ENCODE measurements at places on chromosomes 12 and 14.

- DNase-seq, result no peak
Measured at GRCh38 chr12:118164798-118165486, 29.0 kb downstream of the PEBP1 start.

GRCh38 chr12:68450947-68451260, 118.7 kb upstream of the MDM1 start:
- DNase-seq, result no peak

DNA sequence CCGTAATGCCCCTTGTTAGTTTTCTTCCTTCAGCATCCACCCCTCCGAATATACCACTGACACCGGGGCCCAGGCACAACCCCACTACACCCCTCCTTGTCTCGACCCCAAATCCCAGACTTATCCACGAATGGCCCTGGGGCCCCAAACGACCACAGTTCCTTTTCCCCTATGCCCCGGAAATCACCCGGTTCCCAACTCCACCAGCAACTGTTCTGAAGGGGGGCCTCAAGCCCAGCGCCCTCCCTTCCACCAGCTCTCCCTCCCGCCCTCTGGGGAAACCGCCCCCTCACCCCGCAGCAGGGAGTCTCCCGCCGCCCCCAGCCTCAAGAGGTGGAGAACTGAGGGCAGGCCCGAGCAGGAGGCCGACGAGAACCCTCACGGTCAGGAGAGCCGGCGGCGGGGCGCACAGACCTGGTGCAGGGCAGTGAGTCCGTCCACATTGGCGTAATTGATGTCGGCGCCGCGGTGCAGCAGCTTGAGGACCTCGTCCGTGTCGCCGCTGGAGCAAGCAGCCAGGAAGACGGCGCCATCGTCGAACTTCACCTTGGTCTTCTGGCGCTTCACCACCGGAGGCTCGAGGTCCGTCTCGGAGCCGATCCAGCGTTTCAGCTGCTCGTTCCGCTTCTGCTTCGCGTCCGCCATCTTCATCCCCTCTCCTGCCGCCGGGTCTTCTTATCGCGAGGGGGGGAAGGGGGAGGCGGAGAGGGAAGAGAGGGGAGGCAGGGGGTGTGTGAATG, 446 bp downstream of the PPP1R12A start:
- DNase-seq, result no peak

DNA sequence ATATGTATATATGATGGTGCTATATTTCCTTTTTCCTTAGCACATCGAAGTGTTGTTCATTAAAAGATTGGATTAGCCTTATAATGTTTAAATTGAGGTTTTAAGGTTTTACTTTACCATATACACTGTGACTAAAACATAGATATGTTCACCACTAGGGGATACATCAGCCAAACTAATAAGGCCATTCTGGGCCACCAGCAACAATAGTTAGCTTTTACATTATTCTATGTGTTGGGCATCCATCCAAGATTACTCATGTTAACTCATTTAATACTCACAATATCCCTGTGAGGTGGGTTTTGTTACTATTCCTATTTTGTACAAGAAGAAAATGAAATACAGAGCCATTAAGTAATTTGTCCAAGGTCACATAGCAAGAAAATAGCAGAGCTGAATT, 202.6 kb upstream of the AVPR1A start:
- DNase-seq, result no peak

GRCh38 chr12:1763153-1763552, 57.2 kb upstream of the LRTM2 start:
- DNase-seq, result no peak

DNA sequence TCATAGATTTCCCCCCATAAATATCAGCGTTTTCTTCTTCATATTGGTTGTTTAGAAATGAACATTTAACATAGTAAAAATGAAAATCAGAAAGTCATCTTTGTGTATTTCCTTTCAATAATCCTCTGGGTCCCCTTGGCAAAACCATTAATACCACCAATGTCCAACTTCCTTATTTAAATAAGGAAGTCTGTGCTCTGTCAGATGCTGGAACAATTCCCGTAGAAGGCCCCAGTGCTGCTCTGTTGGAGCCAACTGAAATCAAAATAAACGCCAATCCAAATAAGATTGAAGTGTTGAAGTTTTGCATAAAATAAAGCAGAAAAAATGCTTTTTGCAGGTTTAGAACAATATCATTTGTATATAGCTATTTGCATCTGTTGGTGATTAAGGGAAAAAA, 93.1 kb downstream of the PPM1H start:
- no peak for DNase-seq

DNA sequence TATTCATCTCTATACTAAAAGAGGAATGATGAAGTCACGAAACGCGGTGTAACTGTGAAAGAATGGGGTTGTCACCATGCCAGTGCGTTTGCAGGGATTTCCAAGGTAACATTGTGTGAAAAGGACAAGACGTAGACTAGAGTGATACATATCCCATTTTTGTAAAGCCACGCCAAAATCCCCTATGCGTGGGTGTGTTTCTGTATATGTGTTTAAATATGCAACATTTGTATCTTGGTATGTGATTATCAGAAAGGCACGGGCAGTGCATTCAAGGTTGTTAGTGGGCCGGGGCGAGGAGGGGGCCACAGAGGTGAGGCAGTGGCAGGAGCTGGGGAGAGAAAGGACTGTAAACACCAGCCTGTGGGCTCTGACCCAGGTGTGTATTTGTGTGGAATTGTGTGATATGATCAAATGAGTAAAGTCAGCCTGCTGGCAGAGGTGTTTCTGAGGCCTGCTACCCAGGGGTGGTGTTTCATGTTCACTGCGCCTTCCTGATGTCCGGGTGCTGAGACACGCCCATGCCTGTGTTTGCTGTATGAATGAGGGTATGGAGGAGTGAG, 137.8 kb downstream of the ADGRD1 start:
- DNase-seq, result no peak

DNA sequence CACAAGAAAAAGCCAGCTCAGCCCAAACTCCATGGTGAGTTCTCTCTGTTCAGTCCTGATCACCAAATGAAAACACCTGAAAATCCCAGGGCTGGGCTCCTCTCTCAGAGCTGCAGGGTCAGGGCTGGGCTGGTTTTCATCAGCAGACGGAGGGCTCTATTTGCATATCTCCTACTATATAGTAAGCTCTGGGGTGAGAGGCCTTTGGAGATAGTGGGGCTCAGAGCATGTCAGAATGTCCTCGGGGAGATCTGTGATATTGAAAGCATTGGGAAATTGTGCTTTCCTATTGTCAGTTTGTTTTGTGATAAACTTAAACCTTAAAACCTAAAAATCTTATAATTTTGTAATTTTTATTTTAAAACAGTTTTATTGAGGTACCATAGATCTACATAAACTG, 742.6 kb downstream of the TMEM121 start:
- no peak for DNase-seq

DNA sequence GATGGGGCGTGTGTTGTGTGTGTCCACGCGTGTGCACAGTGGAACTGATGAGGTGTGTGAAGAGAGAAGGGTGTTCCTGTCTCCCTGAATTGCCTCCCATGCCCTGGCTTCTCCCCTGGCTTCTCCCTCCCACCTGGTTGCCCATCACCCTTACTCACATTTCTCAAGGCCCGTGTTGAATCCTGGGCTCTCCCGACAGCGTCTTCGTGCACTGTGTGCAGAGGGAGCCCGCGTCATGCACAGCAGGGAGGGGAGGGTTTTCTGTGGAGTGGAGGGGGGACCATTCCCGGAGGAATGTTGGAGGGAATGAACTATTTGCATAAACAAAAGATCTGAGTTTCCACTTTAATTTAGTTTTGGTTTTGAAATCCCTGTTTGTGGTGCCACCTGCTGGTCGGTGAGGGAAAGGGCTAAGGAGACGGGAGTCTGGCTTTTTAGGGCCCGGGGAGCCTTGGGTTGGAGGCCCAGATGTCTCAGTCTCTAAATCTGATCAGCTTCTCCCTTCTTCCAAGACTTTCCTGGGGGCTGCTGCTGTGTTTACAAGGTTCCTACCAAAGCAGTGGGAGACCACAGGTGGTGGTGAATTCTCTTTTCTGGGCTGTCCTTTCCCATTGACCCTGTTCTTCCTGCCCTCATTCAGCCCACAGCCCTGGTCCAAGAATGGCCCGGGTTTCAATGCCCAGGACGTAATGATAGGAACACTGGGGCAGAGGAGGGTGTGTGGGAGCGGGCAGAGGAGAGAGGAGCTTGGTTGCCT, at the start of gene C1R:
C1R (minus strand) TSS at position 217 of the 757 bp plus-strand sequence; CDS start at position 160, 57 bp downstream.
- peak; percentile 24 for DNase-seq

GRCh38 chr14:92563359-92563758, 49.8 kb downstream of the RIN3 start:
- no peak for DNase-seq

- no peak for DNase-seq
Measured at GRCh38 chr12:113252494-113252893, 31.2 kb downstream of the TPCN1 start.

DNA sequence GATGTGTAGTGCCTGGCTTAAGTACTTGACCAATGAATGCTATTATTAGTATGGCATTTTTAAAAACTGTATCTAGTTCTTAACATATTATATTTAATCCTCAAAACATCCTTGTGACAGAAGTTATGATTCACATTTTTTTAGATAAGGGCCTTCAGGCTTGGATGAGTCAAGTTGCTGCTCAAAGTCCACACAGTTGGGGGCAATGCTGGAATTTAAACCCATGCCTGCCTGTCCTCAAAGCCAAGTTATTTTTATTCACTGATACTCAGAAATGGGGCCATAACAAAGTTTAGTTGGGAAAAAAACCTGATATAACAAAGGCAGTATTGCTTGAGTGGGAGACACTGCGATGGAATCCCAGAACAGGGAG, 50.6 kb downstream of the RFX4 start:
- no peak for DNase-seq

- DNase-seq, result no peak
Measured at GRCh38 chr12:57262126-57262822, 11.3 kb upstream of the STAC3 start.

DNA sequence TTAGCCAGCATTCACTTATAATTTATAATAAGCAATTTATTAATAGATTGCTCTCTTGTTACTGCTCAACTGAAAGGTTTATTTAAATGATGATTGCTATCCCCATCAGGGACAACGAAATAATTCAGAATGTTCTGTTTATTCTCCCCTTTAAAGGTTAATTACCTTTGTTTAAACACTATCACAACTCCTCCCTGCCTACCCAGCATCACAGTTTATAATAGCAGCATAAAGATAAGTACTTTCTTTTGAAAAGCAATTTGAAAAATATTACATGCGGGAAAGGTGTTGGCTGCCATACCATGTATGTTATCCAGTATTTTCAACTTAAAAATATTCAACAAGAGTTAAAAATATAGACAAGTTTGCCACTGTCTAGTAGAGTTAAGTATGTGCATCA, 30.6 kb downstream of the SCAF11 start:
- no peak for DNase-seq

GRCh38 chr14:74834692-74835392, 41.1 kb downstream of the PROX2 start:
- no peak for DNase-seq

DNA sequence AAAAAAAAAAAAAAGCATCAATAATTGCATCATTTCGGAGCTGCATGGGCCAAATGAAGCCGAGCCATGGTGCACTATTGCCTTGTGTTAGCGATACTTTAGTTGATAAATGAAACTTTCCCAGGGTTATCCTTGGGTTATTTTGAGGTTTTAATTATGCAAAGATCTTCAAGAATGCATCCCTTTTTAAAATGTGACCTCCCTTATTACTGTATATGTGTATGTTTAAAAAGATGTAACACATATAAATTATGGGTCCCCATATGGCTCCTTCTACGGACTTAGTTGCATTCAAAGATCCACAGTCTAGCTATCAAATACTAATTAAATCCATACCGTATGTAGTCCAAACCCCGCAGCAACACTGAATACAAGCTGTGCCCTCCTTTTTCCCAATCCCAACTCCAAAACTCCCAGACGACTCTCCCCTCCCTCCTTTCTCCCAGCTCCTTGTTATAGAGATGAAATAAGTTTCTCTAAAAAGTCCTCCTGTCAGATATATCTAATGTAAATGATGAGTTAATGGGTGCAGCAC, 129.3 kb upstream of the MAP1LC3B2 start:
- DNase-seq, result no peak

DNA sequence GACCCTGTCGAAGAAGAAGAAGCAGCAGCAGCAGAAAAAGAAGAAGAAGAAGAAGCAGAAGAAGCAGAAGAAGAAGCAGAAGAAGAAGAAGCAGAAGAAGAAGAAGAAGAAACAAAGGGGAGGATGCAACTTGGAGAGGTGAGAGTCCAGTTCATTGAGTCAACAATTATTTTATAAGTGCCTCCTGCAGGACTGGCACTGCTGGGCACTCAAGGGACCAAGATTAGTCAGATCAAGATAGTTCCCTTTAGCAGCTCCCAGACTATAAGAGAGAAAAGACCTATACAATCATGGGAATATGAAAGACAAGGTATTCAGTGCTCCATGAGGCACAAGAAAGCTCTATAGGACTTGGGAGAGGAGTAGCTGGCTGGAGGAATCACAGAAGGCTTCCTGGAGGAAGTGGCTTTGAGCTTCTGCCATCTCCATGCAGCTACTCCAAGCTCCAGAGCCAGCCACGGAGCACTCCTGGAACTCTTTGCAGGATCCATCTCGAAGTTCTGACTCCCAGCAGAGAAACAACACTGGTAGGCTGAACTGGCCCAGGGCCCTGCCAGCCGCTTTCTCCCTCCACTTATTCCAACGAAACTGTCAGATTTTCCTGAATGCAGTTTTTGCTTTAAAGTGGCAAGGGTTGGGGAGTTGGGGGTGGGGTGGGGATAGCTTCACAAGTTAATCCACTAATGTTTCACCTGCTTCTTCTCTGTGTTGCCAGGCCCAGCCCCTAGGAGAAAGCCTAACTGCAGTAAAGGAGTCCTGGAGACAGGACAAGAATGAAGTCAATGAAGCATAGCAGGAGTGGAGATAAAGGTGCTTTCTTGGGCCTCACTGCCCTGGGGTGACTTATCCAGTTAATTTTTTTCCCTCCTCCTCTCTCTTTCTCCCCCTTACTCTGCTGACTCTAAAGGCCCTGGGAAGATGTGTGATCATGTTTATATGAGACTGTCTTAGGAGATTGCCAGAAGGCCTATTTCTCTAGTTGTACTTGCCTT, 140.1 kb upstream of the PARP11 start:
- no peak for DNase-seq

- DNase-seq, result no peak
Measured at GRCh38 chr12:122951979-122952892, 14.0 kb downstream of the ABCB9 start.

GRCh38 chr14:69313176-69313575, 53.2 kb downstream of the GALNT16 start:
- DNase-seq, result no peak

GRCh38 chr14:67683842-67684241, 9.4 kb upstream of the VTI1B start:
- no peak for DNase-seq

DNA sequence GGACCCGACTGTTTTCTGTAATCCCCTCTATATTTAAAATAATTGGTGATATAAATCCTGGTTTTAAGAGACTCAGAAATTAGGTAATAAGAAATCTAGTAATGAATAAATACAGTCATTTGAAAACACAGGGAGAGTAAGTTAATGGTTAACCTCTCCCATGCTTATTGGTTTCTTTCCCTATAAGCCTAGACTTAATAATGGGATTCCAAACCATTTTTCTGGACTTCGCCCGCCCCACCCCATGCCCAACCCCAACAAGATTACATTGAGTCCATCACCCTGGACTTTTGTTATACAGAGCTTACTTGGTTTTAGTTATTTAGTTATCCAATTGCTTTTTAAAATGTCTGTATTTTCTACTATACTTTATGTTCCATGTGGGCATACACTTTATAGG, 98.7 kb downstream of the WIF1 start:
- no peak for DNase-seq

- no peak for DNase-seq
Measured at GRCh38 chr12:125143491-125143890, 78.3 kb downstream of the AACS start.

- no peak for DNase-seq
Measured at GRCh38 chr12:128801879-128802391, 21.8 kb downstream of the SLC15A4 start.

- DNase-seq, result no peak
Measured at GRCh38 chr12:41325336-41325735, 137.2 kb downstream of the PDZRN4 start.
